Smooth muscle cell of the brain vasculature (primary cell): ENCODE measurements at places on chromosomes 1 and 21.

DNA sequence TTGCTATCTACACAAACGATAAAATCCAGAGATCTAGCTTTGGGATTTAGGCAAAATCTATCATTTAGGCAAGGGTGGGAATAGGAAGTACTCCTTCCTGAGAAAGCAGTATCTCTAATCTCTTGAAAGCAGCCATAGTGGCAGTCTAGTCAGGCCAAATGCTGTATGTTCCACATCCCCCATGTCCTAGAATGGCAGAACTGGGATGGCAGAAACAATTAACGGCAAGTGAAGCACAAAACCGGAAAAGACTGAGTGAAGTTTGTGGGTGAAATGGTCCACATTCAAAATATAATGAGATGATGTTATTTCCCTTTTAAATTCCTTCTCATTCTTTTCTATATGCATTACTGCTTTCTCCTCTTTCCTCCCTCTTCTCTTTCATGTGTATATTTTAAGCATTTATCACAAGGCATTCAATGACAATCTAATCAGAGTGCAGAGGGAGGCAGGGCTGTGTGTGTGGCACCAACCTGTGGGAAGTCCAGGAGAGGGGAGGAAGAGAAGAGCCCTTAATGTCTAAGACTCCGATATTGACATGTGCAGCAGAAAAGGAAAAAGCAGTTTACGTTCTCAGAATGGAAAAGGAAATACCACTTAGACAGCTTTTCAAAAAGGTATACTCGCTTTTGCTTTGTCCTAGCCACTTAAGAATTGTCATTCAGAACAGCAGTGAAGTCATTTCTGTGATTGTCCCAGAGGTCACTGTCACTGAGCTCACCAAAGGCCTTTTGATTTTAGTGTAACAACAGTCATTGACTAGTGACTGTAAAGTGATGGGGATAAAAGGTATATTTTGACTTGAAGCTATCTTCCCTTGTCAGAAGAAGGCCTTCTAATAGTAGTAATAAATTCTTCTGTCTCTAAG is 42.3 kb upstream of the TADA1 start:
- no peak for DNase-seq

GRCh38 chr1:214228976-214229375 is 52.0 kb upstream of the SMYD2 start:
- no peak for DNase-seq

GRCh38 chr1:50517488-50517887 is 94.2 kb upstream of the DMRTA2 start:
- no peak for DNase-seq

- no peak for DNase-seq
Measured at GRCh38 chr21:29018540-29018939, 609 bp downstream of the RWDD2B start.

- DNase-seq = no peak
Measured at GRCh38 chr1:115238336-115239147, 99.5 kb downstream of the NGF start.

- no peak for DNase-seq
Measured at GRCh38 chr1:231940116-231940515, 313.5 kb downstream of the DISC1 start.

GRCh38 chr1:6100861-6101783 is 55.4 kb downstream of the KCNAB2 start:
- DNase-seq = no peak

DNA sequence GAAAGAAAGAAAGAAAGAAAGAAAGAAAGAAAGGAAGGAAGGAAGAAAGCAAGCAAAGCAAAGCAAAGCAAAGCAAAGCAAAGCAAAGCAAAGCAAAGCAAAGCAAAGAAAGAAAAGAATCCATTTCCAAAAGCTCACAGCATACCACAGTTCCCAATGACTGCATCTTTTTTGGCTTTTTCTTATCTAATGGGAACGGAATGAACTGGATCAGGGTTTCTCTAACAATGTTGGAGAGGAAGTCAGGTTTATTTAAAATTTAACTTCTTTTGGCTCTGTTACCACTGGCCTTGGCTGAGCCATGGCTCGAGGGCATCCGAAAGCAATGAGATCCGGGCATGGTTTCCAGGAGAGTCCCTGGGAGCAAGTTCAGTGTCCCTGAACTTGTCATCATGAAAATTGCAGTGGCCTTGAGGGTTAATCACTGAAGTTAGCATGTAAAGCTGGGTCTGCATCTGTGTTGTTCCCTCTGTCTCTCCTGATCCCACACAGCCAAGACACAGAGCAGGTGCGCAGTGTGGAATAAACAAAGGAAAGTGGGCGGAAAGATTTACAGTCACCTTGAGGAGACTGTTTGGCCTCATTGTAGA is 34.6 kb upstream of the CTPS1 start:
- no peak for DNase-seq
